ENCODE measurements at places on chromosomes 12 and 14.

DNA sequence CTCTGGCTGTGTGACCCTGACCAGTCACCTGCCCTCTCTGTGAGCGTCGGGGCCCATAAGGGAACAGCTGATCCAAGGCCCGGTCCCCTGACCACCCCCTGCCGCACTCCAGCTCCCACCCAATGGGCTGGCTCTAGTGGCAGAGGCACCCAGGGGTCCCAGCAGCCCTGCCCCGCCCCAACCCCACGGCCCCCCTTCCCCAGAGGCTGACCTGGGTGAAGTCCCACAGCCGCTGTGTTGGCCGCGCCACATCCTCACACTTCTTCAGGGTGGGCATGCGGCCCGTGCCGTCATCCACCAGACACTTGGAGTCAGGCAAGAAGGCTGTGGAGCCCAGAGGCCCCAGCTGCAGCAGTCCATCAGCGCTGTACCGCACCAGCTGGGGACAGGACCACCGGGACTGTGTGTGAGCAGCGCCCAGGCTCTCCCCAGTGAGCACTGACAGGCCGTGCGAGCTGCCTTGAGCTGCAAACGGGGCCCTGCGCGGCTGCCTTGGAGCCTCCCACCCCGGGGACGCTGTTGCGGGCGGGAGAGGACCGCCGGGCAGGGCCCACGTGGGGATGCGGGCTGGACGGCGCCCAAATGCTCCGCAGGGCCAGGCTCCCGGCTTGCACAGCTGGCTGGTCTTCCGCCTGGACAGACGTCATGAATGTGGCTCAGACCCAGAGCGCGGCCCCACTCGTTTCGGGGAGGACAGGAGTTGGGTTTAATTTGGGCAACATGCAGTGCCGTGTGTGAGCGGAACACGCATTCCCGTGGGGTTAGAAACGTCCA is 53.5 kb downstream of the NOC4L start:
- DNase-seq = no peak

- DNase-seq = no peak
Observed at GRCh38 chr12:46453428-46453827, 80.9 kb upstream of the SLC38A2 start.

GRCh38 chr12:42606471-42606870 is 16.9 kb upstream of the PRICKLE1 start:
- no peak for DNase-seq

- DNase-seq = no peak
Observed at GRCh38 chr12:88566430-88566829, 13.8 kb downstream of the KITLG start.

- no peak for DNase-seq
Observed at GRCh38 chr12:64635356-64635998, 25.2 kb downstream of the RASSF3 start.

DNA sequence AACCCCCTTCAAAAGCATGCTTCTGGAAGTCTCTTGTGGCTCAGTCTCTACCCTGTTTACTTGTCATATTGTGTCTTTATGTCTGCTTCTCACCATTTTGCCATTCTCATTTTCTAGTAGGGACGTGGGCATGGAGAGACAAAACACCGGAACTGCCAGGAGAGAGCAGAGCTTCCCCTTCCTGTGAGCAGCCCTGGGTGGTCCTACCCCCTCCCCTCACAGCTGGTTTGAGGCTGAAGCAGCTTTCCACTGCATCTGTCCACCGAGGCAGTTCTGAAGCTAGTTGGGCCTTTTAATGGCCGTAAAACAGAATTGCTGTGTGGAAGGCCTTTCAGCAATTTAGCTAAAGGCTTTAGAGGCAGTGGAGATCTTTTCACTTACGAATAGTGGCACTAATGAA is 77.0 kb downstream of the PELI2 start:
- DNase-seq = no peak

DNA sequence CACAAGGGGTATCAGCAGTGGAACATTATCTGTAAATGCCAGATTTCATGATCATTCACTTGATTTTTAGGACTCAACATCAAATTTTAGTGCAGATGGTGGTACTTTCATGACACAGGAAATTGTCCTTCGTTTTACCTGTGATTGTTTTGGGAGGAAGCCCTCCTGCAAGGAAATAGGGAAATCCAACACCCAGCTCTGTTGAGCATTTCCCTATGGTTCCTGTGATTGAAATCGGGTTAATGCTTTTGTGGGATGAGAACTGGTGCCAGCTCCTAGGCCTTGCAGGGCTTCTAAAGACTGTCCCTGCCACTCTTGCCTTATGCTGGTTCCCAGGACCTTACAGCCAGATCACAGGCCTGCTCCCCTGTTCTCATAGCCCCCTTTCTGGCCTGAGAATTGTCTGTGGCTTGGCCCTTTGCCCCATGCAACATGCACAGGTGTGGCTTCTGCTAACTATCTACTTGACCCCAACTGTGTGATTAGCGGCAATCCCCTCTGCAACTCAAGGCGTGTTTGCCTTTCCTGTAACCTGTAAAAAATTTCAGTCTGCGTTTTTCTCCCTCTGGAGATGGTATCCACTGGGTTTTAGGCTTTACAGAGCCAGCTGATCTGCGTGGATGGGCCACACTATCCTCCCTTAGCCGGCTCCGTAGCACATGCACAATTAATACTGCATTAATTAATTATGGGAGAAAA is 112.5 kb downstream of the ETV6 start:
- DNase-seq = no peak

Measured in omental fat pad (tissue), 4 donors.